ENCODE measurements at places on chromosomes 7 and 10. TPM values are rescaled to one million over a fixed set of nuclear protein-coding genes. Genes with fewer than 3 reads are reported as not detected.

DNA sequence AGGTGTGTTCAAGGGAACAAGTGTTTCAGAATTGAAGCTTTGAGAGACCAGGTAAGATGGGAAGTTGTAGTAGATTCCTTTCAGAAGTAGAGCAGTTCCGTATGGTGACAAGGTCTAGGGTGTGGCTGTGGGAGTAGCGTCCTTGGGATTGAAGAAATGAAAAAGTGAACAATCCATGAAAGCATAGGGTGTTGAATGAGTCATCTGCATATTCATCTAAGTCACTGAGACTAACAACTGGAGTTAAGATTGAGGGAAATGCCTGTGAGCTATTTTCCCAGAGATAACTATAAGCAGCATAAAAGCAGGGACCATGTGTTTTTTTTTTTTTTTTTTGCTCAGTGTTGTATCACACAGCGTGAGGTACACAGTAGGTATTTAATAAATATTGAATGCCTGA lies 134.8 kb downstream of the PHTF2 start:
- no peak for DNase-seq

- no peak for DNase-seq
Observed at GRCh38 chr10:44991571-44991970, 9.2 kb upstream of the ZNF22 start.

DNA sequence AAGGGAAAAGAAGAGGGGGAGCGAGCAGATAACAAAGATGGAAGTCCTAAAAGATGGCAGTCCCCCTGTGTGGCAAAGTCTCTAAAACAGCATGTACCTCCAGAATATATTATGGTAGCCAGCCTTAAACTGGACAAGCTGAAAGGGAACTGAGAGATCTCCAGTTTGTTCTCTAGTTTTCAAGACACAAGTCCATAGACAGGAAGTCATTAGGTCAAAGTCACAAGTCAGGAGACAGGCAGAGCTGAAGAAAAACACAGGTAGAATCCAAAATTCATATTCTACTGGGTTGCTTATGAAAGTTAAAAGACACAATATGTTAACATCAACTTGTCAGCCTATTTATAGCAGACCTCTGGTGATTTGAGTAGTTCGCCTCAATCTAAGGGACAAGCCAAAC lies 38.7 kb downstream of the FAM107B start:
- no peak for DNase-seq

Gene ASL
- 14.5 TPM for total RNA-seq

Gene AKR1C4
- total RNA-seq, result not detected

Measured in esophagus muscularis mucosa (tissue), 4 donors.